ENCODE measurements at places on chromosomes 2 and 18.

DNA sequence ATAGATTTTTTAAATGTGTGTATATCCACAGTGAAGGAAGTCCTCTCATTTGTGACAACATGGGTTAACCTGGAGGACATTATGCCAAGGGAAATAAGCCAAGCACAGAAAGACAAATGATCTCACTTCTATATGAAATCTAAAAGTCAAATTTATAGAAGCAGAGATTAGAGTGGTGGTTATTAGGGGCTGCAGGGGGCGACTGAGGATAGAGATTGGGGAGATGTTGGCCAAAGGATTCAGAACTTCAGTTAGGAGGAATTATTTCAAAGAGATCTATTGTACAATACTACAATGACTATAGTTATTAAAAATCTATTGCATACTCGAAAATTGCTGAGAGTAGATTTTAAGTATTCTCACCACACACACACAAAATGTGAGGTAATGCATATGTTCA, 252.4 kb upstream of the SLC39A10 start:
- no peak for DNase-seq

DNA sequence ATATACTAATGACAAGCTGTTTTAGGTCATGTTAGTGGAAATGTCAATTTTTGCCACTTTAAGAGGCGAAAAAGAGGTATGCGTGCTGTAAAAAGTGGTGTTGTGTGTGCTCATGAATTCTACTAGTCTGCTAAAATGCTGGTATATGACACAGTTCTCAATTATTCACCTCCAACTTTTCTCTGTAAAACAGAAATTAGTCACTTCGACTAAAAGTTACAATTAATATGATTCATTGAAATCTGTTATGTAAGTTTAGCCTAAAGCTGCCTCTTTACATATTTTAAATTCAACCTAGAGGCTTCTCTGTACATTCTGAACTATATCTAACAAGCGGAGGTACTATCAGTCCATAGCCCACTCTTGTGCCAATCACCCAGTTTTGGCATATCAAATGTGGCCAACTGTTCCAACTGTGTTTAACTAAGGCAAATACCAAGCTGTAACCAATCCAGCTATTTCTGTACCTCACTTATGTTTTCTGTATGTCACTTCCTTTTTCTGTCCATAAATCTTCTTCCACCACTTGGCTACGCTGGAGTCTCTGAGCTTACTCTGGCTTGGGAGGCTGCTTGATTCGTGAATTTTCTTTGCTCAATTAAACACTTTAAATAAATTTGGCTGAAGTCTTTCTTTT, 20.8 kb downstream of the BAZ2B start:
- no peak for DNase-seq

- DNase-seq = no peak
Observed at GRCh38 chr2:47656715-47657600, 126.0 kb upstream of the MSH6 start.

- no peak for DNase-seq
Observed at GRCh38 chr2:185689906-185690539, 48.6 kb upstream of the FSIP2 start.

- DNase-seq = no peak
Observed at GRCh38 chr2:18651842-18652774, 62.7 kb upstream of the NT5C1B start.

GRCh38 chr2:98093611-98094010, 6.6 kb downstream of the VWA3B start:
- DNase-seq = no peak
